ENCODE measurements at places on chromosomes 11 and 22.

GRCh38 chr11:12086271-12087074, 23.9 kb upstream of the MICAL2 start:
- DNase-seq: no peak

- DNase-seq: no peak
Observed at GRCh38 chr11:69659591-69659990, 15.6 kb downstream of the LTO1 start.

DNA sequence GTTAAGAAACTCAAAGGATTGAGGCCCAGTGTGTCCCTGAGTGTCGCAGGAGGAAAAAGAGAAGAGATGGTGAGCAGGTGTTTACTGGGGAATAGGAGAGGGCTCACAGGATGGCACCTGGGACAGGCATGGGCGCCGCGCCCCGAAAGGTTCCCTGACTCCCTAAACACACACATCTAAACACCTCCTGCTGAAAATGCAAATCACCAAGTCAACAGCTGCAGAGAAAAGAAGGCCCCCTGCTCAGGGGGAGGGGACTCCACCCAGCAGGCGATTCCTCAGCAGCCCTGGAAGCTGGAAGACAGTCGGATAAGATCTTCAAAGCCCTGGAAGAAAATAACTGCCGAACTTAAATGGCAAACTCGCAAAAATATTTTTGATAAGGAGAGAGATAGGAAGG, 377.2 kb downstream of the BRD1 start:
- no peak for DNase-seq

- no peak for DNase-seq
Observed at GRCh38 chr11:10567446-10567845, 1.0 kb downstream of the LYVE1 start.

DNA sequence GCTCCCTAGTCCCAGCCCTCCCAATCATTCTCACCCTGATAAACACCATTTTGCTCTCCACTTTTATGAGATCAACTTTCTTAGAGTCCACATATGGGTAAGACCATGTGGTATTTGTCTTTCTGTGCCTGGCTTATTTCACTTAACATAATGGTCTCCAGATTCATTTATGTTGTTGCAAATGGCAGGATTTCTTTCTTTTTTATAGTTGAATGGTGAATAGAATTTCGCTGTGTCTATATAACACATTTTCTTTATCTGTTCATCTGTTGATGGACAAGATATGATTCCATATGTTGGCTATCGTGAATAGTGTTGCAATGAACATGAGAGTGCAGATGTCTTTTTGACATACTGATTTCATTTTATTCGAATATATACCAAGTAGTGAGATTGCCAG, 367.4 kb upstream of the ARHGAP42 start:
- DNase-seq: no peak
